Left forelimb (tissue), 1 donor: ENCODE measurements at places on chromosomes 16 and 17.

- DNase-seq: no peak
Observed at GRCh38 chr16:29658705-29659104, 4.3 kb upstream of the SPN start.

DNA sequence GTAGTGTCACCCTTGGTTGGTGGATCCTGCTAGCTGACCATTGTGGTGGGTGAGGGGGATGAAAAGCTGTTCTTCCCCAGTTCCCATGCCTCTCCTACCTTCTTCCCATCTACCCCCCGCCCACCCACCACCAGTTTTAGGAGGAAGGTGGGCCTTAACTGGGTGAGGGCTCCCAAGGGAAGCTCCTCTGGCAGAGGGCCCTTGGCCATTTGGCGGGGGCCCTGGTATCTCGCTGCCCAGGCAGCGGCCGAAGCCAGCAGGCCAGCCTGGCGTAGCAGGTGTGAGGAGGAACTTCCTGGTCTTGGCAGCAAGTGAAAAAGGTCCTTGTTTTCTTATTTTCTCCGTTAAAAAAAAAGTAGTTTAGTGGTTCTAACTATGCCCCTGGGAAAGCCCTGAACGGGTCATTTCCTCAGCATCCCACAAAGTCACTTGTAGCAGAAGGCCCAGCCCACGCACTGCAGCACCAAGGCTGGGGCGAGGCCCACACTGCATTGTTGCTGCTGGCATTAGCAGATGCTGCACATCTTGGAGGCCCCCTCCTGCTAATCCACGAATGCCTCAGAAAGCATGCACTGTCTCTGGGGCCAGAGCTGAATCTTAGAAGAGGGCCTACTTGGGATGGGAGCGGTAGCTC, 72.5 kb downstream of the MPRIP start:
- DNase-seq: no peak

- no peak for DNase-seq
Observed at GRCh38 chr17:19683117-19683516, 33.3 kb downstream of the SLC47A2 start.

DNA sequence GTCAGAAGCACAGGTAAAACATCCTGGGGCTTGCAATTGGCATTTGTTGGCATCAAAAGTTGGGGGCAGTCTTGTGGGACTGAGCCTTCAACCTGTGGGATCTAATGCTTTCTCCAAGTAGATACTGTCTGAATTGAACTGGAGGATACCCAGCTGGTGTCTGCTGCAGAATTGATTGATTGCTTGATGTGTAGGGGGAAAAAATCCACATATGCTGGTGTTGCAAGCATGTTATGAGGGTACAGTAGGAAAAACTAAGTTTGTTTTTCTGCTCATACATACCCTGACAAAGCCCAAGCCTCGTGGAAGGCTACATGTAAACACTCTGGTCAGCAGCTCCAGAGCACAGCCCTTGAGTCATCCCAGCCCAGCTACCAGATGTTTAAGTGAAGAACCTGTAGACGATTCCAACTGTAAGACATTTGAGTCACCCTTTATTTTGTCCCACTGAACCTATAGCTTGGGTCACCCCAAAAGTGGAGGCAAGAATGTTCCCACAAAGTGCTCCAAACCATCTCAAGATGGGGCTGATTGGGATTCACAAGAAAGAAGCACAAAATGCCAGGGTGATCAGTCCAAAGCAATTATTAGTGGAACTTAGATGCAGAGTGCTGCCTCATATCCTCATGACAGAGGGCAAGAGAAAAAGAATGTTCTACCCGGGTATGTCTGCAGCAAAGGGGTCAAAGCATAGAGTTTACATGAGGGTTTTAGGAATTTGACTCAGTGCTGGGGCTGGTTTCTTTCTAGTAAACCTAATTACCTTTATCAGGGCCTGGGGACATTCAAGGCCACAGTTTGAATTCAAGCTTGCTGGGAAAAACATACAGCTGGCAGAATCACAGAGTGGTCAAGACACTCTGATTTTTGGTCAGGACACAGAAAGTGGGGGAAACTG, 9.6 kb upstream of the APPBP2 start:
- DNase-seq: no peak

DNA sequence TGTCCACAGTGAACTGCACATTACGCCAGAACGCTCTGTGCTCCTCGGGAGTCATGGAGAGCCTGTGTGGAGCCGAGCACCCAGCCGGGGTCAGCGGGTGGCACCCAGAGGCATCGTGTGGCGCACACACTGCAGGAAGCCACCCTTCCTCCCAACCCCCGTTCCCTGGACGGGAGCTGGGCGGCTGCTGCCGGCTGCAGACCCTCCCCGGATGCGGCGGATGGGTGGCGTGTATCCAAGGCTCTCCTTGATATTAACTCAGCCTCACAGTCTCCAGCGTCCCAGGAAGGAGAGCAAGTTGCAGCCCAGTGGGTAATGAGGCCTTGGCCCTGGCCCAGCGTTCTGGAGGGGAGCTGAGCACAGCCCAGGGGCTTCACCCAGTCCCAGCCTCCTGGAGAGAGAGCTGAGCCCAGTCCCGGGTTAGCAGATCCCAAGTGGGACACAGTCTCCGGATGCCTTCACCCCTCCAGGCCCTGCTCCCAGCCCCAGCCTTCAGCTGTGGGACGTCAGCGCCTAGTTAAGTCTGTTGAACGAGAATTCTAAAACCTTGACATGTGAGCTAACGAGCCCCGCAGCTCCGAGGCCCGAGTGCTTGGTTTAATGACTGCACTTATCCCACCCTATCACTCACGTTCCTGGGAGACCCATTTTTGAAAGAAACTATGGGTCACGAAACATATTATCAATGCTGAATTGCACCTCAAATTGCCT, 86.6 kb downstream of the TBC1D16 start:
- peak; percentile 61 for DNase-seq

DNA sequence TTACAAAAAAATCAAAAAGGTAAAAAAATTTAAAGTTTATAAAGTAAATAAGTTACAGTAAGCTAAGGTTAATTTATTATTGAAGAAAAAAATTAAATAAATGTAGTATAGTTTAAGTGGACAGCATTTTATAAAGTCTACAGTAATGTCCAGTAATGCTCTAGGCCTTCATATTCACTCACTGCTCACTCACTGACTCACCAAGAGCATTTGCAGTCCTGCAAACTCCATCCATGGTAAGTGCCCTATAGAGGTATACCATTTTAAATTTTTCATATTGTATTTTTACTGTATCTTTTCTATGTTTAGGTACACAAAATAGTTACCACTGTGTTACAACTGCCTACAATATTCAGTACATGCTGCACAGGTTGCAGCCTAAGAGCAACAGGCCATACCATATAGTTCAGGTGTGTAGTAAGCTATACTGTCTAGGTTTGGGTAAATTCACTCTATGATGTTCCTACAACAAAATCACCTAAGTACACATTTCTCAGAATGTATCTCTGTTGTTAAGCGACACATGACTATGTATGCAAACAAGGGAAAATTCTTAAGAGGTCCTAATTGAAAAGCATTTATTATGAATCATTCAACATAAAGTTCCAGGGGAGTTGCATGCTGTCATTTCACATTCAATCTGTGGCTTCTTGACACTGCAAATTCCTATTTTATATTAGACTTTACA, 92.3 kb downstream of the SPAG9 start:
- no peak for DNase-seq

DNA sequence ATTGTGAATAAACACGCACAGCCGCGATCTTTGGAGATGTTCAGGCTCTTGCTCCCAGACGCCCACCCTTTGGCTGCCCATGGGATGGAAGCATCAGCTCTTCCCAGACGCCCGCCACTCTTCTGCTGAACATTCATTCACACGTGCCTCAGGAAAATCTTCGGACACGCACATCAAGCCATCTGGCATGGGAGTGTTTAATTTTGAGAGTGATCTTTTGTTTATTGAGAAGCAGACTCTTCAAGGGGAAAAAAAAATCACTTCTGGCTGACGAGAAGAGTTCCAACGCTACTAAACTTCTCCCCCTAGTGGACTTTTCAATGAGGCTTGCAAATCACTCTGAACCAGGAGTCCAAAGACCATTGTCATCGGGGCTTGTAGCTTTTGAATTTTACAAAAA, 62.0 kb upstream of the NUDT7 start:
- no peak for DNase-seq
